ENCODE measurements at places on chromosomes 4 and X.

GRCh38 chr4:104394406-104395167 lies 100.1 kb downstream of the CXXC4 start:
- H3K4me1 ChIP-seq = no peaks in the 10 kb centered on the region
- no peak overlapping the region for H3K4me3 ChIP-seq

- H3K4me1 ChIP-seq = no peaks in the 10 kb centered on the region
- no peak overlapping the region for H3K4me3 ChIP-seq
- H3K36me3 ChIP-seq = no peaks in the 10 kb centered on the region
- H3K27ac ChIP-seq = no peak overlapping the region
- no peak for DNase-seq
Observed at GRCh38 chrX:70044541-70045245, 5.0 kb downstream of the AWAT2 start.

- no peaks in the 10 kb centered on the region for H3K27me3 ChIP-seq
- H3K4me1 ChIP-seq = no peaks in the 10 kb centered on the region
- DNase-seq = no peak
- no peak overlapping the region for H3K4me3 ChIP-seq
- H3K27ac ChIP-seq = no peak overlapping the region
Observed at GRCh38 chr4:169870507-169870906, 112.8 kb upstream of the HPF1 start.

GRCh38 chrX:120751683-120752082 lies 121.8 kb upstream of the C1GALT1C1 start:
- H3K27ac ChIP-seq = no peak overlapping the region
- no peaks in the 10 kb centered on the region for H3K4me1 ChIP-seq
- H3K27me3 ChIP-seq = no peaks in the 10 kb centered on the region
- no peaks in the 10 kb centered on the region for H3K36me3 ChIP-seq
- no peak overlapping the region for H3K4me3 ChIP-seq
- no peak for DNase-seq

Data from ascending aorta (tissue), 2 donors.